Upper lobe of right lung (tissue), 1 donor: ENCODE measurements at places on chromosomes 5 and 9.

- no peak for DNase-seq
Observed at GRCh38 chr5:154575546-154576428, 97.8 kb upstream of the HAND1 start.

DNA sequence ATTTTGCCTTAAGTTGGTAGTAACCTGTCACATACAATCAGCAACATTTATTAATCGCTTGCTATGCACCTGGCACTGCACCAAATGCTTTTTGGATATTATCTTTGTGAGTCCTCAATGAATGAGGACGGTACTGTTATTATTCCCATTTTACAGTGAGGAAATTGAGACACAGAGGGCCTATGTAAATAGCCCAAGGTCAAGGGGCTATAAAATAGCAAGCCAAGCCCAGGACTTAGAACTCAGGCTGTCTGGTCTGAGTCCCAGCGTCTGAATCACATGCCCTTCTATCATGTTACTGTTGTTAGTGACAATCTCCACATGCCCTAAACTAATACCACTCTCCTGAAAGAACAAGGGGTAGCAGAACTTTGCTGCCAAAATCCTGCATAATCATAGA is 60.0 kb downstream of the ERAP1 start:
- no peak for DNase-seq

DNA sequence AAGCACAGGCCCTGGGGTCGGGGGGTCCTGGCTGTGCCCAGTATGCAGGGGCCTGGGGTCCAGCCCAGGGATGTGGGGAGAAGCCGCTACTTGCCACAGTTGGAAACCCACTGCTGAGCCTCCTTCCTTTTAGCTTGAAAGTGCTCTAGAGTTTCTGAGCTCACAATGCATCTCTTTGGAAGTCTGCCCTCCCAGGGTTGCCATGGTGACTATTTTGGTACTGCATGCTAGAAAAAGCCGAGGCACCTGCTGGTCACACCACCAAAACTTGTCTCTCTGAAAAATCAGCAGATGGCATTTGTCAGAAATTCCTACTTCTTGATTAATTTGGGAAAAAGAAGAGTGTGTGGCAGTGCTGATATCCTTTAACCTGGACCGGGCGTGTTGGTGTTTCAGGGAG is 151.8 kb downstream of the SEC61B start:
- no peak for DNase-seq

GRCh38 chr5:40754381-40755092 is 1.2 kb downstream of the TTC33 start:
- no peak for DNase-seq

DNA sequence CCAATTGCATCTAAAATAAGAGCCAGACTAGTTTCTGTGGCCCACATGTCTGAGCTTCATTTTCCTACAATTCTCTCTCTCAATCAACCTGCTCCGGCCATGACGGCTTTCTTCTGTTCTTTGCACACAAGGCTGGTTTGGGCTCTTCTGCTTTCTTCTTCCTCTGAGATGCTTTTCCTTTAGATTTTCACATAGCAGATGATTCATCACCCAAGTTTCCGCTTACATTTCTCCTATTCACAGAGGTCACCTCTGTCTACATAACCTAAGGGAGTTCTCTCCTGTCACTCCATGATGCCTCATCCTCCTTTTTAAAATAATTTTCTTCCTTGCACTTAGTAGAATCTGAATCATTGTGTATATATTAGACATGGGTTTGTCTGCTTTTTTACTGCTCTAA is 334.6 kb upstream of the TUSC1 start:
- DNase-seq, result no peak

DNA sequence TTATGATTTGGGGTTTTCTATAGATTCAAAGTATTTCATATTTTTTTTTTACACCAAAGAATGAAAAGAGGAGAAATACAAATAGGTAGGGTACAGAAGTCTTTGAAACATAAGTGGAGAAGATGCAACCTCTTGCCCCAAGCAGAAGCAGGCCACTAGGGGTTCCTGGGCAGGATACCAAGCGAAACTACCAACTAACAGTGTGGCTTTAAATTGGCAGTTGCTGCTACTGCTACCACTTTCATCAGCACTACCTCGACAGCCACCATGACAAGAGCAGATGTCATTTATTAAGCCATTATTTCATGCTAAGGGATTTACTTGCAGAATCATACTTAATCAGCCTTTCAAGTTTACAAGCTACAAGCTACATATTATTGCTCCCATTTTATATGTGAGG is 288.1 kb downstream of the NR3C1 start:
- no peak for DNase-seq

- DNase-seq, result no peak
Observed at GRCh38 chr9:16310278-16311110, 560.0 kb downstream of the BNC2 start.

GRCh38 chr9:91150998-91151717 is 210.6 kb downstream of the AUH start:
- DNase-seq, result no peak

- DNase-seq, result no peak
Observed at GRCh38 chr5:61754792-61755191, 422.7 kb downstream of the ZSWIM6 start.

DNA sequence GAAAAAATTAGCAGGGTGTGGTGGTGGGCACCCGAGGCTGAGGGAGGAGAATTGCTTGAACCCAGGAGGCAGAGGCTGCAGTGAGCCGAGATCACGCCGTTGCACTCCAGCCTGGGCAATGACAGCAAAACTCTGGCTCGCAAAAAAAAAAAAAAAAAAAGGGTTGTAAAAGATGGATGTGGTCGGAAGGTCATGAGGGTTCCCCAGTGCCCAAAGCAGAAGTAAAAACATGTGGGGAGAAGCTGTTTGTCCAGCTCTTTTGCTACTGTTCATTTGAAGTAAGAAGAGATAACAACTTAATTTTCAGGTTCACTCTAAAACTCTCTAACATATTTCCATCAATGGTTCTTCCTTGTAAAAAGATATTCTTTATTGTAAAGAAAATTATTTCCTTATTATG is 57.1 kb upstream of the GOLPH3 start:
- no peak for DNase-seq

- DNase-seq, result no peak
Observed at GRCh38 chr9:33351547-33351946, 50.8 kb downstream of the AQP7 start.

DNA sequence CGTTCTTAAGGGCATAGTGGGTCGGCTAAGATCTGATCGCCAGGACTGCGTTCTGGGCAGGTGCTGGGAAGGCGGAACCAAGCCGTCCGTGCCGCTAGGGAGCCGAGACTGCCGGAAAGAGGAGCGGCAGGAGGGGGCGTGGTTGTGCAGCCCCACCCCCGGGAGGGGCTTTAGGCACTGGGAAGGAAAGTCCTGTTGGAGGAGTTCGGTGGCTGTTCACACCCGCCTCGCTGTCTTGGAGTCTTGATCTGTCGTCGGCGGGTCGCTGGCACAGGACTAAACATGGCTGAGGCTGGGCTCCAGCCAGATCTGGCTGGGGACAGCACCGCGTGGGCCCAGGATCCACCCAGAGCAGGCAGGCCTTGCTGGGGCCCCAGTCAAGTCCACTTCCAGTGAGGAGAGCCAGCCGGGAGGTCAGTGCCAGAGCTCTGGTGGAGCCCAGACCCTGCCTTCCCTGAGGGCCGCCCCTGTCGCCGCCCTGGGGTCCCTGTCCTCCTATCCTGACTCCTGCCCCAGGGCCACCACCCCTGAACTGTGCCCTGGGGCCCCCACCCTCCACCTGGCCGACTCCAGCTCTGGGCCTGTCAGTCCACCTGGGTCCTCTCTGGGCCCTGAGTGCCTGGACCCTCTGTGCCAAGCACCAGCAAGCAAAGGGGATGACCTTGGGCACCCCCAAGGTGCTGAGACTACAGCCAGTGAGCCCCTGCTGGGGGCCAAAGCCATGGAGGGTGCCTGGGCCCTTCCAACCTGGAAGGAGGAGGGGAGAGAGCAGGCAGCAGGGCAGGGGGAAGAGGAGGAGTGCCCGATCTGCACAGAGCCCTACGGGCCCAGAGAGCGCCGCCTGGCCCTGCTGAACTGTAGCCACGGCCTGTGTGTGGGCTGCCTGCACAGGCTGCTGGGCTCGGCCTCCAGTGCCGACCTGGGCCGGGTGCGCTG is 4.5 kb downstream of the RNF208 start:
- DNase-seq, result peak; percentile 89

GRCh38 chr9:126965077-126965476 is 50.5 kb downstream of the RALGPS1 start:
- no peak for DNase-seq

- no peak for DNase-seq
Observed at GRCh38 chr5:139046551-139046950, 151.6 kb downstream of the SIL1 start.

GRCh38 chr9:92962846-92963245 is 15.5 kb downstream of the FGD3 start:
- DNase-seq, result peak; percentile 22

DNA sequence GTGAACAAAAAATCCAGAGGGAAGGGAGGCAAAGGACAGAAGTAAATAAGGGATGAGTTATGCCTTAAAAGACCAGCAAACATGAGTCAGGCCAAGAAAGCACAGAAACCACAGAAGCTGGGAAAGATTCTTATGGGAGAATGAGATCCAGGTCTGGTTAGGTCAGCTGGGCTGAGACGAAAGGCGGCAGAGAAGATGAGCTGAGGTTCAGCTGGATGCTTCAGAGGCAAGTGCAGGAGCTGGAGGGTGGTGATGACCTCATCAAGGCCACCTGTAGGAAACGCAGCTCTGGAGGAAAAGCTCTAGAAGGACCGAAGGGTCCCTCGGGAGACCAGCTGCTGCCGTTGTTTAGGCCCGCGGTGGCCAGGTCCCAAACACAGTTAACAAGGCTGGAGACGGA is 152.0 kb downstream of the MYO10 start:
- no peak for DNase-seq

GRCh38 chr5:153352685-153353219 is 137.7 kb upstream of the GRIA1 start:
- DNase-seq, result no peak

DNA sequence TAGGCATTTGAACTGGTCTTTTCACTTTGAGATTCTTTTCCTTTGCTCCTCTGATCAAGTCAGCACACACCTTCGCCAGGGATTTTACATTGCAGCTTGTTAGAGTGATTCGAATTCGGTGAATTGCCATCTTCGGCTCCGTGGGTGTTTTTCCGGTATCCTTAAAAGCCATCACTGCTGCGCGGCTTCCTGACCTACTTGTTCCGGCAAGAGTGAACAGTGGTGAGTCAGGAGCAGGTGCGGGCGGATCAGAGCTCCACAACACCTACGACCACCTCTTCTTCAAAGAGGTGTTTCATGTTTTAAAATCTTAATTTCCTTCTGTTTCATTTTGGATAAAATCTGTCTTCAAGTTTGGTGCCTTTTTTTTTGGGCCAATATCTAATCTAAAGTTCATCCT is 134.6 kb downstream of the TMC1 start:
- no peak for DNase-seq

- DNase-seq, result no peak
Observed at GRCh38 chr9:4579001-4579400, 83.1 kb upstream of the PLPP6 start.

- no peak for DNase-seq
Observed at GRCh38 chr5:135061001-135061400, 27.0 kb upstream of the PITX1 start.

- no peak for DNase-seq
Observed at GRCh38 chr9:94700445-94700844, 26.1 kb upstream of the AOPEP start.

- DNase-seq, result no peak
Observed at GRCh38 chr5:137666461-137666850, 69.4 kb downstream of the KLHL3 start.

DNA sequence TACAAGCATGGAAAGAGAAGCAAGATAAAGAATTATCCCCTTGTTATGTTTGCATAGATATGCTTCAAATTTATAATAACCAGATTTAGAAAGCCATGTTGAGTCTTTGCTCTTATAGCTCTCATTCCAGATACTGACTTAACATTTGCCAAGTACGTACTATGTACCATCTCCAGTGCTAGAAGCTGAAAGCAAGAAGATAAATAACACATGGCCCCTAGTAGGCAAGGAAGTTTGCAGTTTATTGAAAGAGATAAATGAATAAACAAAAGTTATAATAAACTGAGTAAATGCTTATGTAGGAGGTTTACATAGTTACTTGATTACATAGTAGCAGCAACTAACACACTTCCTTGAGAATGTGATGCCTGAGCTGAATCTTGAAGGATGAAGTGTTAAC is 628.4 kb downstream of the HINT1 start:
- DNase-seq, result no peak

GRCh38 chr5:132751444-132751843 is 4.2 kb downstream of the CCNI2 start:
- DNase-seq, result no peak

DNA sequence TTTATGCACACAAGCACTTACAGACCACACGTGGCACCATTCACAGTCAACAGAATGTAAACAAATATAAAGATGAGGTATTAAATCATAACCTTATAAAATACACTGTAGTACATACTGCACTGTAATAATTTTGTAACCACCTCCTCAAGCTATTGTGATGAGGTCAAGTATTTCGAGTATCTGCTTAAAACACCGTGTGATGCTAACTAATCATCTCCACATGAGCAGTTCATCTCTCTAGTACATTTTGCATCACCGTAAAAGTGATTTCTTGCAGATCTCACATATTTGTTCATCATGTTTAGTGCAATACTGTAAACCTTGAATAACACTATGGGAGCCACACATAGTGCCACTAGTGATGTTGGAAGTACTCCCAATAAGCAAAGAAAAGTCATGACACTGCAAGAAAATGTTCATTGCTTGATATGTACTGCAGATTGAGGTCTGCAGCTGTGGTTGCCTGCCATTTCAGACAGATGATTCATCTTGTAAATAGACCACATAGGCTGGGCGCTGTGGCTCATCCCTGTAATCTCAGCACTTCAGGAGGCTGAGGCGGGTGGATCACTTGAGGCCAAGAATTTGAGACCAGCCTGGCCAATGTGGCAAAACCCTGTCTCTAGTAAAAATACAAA is 44.3 kb downstream of the FOXB2 start:
- no peak for DNase-seq

GRCh38 chr5:71475788-71476384 is 20.4 kb downstream of the BDP1 start:
- no peak for DNase-seq

DNA sequence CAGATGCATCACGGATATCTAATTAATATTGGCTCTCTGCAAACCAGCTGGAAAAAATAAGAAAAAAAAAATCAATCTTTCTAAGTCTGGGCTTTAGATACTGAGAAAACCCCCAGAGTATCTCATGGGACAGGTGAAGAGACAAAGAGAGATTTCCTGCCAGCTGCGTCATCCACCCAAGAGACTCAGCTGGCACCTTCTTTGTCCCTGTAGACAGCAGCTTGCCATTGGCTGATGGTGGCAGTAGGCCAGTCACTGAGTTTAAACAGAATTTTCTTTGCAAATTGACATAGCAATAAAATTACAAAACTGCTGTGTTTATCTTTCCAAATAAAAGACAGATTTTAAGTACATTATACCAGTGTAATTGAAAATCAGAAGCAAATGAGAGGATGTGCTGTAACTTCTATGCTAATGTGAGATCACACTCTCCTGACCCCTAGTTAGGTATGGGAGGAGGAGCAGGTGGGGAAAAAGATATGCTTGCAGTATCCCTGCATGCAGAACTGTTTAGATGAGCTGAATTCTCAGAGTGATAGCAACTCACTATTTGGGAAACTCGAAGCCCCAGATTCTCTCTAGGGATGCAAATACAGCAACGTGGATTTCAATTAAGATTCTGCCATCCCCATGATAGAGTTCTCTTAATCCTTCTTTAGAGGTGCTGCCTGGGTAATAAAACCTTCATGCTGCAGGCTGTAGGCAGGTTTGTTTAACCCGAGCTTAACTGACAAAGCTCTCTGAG is 72.2 kb downstream of the NMUR2 start:
- no peak for DNase-seq
